ENCODE measurements at places on chromosomes 7 and 10.

DNA sequence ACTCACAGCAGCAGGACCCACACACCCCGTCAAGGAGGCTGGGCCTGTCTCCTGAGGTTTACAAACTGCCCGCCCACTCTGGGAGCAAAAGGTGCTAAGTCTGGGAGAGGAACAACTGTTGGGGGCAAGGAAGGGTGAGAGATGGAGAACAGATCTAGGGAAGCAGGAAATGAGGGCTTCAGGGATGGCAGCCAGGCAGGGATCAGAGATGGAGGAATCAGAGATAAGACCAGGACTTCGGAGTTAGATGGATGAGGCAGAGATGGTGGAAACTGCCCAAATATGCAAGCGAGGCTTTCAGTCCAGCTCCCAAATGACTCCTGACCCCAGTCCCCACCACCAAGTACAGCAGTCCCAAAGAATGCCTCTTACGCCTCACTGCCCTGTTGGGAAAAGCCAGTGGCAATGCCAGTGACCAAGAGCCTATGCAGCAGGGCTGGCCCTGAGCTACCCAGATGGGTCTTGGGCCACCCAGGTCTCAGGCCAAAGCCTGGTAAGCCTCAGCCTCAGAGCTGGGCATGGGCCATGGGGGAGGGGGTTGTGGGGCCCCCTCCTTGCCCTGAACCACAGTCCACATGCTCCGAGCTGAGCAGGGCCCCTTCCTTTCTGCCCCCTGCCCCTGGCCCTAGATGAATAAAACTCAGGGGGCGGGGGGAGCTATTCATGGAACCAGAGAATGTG is 39.5 kb upstream of the SLF2 start:
- no peak for DNase-seq

DNA sequence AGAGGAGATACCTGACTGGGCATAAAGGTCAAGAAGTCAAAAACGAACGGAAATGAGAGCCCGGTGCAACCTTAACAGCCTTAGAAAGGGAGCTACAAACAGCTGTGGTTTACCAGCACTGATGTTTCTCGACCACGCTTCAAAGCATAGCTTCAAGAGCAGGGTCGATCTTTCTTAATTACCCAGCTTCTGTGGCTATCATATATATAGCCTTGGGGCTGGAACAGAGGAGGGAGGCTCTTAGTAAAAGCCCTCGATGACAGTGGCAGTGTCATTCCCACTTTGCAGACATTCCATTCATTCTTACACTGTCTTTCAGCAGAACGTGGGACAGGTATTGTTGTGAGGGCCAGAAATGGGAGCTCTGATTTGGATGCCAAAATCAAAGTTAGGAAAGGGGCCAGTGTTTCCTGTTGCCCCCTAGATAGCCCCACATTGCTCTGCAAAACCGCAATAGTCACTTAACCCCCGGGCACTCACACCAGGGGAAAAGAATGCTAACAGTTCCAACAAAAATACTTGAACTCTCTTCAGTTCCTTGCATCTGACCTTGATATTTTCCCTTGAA is 141.5 kb downstream of the MTPAP start:
- DNase-seq = no peak

GRCh38 chr10:114174695-114175188 is 739 bp upstream of the CCDC186 start:
- peak; percentile 70 for DNase-seq

GRCh38 chr10:92110039-92110794 is 180.7 kb downstream of the CPEB3 start:
- DNase-seq = no peak

DNA sequence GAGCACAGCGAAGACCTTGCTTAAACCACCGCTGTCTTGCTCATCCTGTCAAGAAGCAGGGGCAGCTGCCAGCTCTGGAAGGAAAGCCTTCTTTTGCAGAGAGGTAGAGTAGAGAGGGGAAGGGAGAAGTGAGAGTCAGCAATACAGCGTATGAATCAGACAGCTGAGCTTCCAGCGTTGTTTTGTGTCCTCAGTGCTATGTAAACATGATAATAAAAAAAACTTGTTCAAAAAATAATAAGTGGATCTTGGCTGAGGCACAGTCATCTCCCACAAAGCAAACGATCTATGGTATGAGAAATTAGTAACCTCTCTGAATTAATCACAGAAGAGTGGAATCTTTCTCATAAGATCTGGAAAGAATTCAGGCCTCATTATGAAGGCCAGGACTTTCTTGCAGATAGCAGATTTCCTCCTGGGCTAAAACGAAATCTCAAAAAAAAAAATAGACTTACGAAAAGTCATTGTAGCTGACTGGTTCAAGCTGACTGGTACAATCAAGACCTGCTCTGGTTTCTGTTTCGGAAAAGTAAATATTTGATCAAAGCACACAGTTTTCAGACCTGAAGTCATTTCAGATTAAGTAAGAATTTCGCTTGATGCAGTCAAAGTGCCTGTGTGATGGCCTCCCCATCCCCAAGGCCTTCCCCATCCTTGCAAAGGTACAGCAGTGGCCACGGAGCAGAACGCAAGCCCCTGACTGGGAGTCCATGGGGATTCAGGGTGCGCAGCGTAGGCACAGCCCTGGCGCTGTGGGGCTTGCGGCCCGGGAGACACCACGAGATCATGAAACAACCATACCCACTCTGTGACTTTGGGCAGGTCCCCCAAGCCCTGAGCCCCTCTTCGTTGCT is 29.4 kb downstream of the CHST15 start:
- peak; percentile 73 for DNase-seq

DNA sequence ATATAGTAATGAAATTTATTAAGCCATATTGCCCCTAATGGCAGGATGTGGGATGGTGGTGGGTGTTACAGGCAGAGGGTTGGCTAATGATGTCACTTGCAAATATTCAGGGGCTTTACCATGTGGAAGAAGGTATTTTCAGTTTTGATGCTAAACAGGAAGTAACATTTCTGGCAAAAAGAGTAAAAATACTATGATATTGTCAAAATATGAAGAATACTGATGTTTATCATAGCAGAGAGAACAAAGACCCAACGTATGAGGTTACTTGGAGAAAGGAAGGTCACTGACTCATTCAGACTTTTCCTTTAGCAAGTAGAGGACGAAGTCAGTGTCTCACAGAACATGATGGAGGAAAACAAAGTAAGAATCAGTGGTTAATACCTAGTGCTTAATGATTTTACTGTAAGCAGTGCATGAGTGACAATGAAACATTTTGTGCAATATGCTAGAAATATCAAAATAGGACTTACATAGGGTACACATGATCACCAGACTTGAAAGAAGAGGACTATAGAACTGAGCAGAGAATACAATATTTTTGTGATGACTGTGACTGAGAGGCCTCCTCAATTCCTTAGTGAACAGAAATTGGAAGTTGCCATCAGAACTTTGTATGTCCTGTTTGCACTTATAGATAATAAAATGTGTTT is 89.7 kb upstream of the STEAP4 start:
- DNase-seq = peak; percentile 64

- DNase-seq = no peak
These were observed 53.2 kb upstream of the ABLIM1 start for GRCh38 chr10:114711176-114711868.

DNA sequence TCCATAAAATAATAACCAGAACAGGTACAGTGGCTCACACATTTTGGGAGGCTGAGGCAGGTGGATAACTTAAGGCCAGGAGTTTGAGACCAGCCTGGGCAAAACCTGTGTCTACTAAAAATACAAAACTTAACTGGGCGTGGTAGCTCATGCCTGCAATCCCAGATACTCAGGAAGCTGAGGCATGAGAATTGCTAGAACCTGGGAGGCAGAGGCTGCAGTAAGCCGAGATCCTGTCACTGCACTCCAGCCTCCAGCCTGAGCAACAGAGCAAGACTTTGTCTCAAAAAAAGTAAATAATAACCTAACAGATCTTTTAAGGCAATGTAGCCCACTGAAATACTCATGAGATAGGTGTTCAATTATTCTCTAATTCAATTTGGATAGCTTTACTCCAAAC is 107.1 kb upstream of the ASAH2 start:
- DNase-seq = no peak

DNA sequence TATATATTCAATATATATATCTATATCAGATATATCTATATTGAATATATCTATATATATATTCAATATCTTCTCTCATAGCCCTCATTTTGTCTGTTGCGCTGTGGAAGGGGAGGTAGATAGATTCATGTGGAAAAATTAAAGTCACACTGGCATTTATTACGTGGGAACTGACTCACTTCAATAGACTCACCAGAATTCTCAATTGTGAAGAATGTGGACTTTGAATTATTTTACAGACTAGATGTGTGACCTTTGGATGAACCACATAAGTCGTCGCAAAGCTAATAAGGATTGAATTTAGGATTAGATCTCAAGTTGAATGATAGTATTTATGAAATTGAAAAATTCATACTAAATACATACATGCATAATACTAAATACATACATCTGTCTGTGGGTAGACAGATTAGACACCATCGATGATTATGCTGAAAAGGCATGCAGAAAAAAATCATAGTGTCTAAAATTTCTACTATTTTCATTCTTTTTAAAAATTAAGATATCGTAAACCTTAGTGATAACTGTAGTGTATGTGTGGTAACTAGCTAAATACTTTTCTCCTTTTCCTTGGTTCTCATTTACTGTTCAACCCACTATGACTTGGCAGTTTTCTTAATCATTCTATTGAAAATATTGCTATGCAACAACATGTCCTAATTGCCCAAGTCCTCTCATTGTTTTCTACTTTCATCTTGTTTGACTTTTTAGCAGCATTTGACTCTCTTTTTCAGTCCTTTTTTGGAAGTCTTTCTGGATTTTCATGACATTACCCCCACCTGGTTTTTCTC is 61.8 kb upstream of the A1CF start:
- no peak for DNase-seq

DNA sequence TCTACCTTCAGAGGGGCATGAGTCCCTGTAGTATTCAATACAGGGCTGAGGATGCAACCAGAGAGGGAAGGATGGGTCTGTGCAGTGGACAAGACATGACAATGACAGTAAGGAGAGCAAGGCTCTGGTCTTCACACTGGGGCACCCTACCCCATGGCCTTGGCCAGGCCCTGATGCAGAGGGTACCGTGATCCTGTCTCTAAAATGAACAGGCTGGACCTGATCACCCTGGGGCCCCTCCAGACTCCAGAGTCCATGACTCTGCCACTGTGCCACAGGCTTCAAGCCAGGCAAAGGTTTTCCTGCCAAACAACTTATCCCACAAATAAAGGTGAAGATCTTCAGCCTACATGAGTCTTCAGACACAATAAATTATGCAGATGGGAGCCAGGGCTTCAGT is 4.9 kb downstream of the MAT1A start:
- DNase-seq = no peak

- DNase-seq = no peak
These were observed 12.2 kb upstream of the RADIL start for GRCh38 chr7:4895766-4896165.

DNA sequence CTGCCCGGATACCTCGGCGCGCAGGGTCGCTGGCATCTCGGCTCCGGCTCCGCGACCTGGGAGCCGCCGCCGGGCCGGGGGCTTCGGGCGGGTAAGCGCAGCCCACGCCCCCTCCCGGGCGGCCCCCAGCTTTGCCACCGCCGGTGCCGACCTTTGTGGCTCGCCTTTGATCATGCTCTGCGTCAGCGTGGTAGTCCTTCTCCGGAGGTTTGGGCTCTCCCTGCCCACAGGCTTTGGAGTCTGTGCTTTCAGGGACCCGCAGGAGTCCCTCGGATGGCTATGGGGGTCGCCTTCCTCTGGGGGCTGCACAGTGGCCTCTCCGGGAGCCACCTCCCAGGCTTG is 7.3 kb downstream of the ATP6V1F start:
- no peak for DNase-seq

GRCh38 chr7:47376991-47377616 is 204.8 kb downstream of the TNS3 start:
- no peak for DNase-seq

DNA sequence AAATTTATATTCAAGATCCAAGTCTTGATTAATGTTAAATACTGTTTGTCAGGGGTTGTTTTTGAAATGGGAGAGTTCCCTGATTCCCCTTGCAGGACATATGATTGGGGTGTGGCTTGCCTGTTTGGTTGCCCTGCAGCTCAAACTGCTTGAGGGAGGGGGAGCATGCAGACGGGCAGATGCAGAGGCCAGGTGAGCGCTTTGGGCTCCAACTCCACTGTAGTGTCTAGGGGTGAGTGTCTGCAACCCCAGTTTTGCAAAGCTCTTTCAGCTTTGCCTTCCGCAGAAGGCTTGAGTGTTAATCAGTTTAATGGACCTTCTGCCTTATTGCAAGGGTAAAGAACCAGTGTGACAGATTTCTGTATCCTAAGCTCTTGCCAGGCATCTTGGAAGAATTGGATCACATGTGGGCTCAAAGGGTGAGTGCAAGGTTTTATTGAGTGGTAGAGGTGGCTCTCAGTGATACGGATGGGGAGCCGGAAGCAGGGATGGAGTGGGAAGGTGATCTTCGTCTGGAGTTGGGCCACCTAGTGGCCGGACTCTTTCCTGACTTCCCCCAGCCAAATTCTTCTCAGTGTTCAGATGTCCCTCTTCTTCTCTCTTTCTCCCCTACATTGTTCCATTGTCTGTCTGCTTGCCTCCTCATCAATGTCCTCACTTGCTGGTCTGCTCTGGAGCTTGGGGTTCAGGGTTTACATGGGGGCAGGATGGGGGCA is 479.7 kb downstream of the ATRNL1 start:
- DNase-seq = peak; percentile 8

GRCh38 chr10:33193701-33194521 is 140.6 kb downstream of the NRP1 start:
- DNase-seq = peak; percentile 22

DNA sequence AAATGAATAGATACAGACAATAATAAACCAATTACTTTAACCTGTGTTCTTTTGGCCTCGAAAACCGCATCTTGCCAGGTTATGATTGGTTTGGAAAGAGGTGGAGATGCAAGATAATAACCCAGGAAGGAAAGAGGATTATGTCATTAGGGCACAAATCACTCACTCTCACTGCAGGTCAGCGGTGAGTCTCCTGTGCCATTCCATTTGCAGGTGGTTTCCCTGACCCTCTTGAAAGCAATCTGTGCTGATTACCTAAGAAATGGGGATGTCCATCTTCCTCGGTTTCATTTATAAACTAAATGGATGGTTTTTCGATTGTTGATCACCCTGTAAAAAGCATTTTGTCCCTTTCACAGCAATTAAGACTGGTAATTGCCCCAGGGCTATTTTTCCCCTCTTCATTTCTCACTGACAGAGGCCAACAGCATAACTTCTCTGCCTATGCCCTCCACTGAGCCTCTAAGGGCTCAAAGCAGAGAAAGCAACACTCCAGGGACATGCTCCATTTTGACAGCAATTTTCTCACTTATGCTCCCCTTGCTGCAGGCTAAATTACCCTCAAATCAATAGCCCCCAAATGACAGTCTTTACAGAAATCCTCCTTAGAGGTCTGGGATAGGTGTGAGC is 257.5 kb downstream of the IPMK start:
- no peak for DNase-seq

GRCh38 chr7:155267436-155267835 is 30.2 kb upstream of the INSIG1 start:
- DNase-seq = no peak

GRCh38 chr7:10343108-10343507 is 630.6 kb upstream of the PHF14 start:
- no peak for DNase-seq

GRCh38 chr10:34313353-34313752 is 501.7 kb downstream of the PARD3 start:
- no peak for DNase-seq

- DNase-seq = no peak
These were observed 70.2 kb downstream of the ZNF467 start for GRCh38 chr7:149703044-149703650.
